ENCODE measurements at places on chromosomes 1 and 21.

DNA sequence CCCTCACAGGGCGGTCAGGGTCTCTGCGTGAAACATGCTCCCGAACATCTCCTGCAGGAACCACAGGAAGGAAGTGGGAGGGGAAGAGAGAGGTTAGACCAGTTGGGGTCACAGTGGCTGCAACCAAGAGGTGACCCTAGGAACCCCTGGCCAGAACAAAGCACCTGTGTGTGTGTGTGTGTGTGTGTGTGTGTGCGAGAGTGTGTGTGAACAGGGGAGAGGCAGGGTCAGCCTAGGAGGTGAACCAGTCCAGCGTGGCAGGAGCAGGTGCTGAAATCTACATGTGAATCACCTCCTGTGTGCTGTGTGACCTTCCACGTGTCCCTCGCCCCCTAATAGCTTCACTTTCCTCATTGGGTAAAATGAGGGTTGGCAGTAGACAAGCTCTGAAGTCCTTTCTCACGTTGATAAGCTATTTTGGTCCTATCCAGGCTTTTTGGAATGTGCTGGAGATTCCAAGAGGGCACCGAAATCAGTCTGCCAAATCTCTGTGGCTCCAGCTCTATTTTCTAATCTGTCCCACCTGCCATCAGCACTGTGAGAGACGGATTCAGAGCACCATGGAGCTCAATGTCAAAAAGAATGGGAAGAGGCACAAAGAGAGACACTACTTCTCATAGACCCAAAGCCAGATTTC lies 27.8 kb downstream of the SLC26A9 start:
- DNase-seq: no peak

- DNase-seq: no peak
Measured at GRCh38 chr1:9859281-9860014, 35.7 kb upstream of the CLSTN1 start.

DNA sequence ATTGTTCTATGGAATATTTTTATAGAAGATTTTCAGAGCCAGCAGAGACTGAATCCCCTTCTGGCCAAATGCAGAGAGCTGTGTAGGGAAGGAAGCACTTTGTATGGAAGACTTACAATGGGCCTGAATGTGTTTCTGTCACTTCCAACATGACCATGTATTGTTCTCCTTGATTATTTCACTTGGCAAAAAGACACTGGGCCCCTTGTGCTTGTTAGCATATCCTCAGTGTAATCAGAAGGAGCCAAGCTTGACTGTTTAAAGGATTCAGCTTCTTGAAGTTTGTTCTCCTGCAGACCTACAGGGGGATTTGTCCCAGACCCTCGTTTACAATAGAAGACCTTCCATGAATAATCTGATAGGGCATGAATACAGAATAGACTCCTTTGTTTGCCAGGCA lies 48.1 kb upstream of the UBE2U start:
- no peak for DNase-seq

DNA sequence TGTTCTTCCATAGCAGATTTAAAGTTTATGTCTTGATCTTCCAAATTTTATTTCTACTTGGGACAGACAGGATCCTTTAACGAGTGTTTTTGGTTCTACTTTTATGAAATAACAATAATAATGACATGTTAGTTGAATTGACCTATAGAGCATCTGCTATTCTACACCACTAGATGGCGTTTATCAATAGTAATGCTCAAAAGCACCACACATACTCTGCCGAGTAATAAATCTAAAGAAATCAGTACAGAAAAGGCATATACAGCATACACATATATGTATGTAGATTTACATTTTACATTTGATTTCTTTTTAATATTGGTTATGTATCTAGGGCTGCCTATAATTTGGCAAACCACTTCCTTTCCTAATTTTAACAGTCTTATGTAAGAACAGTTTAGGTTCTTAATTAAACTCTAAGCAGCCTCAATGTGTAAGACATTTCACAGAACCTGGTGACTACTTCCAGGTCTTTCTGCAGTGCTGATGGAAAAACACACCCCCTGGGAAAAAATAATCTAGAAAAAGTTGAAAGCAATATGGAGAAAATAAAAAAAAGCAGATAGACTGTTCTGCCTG lies 5.9 kb upstream of the SIPA1L2 start:
- peak; percentile 58 for DNase-seq

DNA sequence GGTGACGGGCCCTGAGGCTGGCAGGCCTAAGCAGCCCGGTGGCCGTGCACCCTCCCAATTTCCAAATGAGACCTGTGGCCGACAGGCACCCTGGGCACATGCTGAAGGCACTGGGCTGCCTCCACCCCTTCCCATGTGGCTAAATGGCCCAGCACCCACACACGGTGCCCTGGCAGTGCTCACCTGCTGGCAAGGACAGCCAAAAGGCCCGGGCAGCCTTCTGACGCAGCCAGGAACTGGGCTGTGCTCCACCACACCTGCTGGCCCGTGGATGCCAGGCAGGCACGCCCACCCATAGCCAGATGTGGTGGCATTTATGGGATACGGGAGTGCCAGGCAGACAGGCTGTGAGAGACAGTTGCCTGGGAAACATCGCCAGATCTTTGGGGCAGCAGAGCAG lies 4.0 kb upstream of the FAAP20 start:
- DNase-seq: no peak

DNA sequence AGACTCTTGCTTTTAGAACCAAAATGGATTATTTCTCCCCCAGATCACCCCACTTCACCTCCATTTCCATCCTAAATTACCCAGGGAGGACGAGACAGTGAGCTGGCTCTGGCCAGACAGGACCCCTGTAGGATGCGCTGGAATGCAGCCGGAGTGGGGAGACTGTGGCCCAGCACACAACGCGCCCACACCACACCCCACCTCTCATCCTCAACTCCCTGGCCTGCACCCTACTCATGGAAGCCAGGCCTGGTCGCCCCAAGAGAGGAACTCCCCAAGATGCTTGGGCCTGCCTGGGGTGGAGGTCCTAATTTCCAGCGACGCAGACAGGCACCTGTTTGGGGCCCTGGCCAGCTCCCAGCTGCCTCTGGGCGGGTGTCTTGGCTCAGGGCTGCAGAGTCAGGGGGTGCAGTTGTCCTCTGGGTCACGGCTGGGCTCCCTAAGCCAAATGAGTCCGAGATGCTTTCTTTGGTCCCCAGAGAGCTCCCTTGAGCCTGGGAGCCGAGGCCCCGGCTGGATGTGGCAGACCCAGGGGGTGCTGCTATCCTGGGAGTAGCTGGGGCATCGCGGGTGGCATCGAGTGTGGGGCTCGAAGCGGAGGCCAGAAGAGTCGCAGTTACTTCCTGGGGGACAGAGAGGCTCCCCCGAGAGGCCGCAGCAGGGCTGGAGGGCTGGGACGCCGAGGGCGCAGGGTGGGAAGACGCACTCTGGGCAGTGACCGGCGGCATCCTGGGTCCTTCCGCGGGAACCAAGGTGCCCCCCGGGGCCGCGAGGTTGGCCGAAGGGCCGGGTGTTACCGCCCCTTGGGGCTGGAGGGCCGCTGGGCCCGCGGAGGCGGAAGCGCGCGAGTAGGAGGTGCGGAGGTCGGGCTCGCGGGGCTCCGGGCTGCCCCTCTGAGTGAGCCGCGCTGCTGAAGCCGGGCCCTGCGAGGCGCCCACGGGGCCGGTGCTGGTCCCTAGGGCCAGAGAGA lies 10.4 kb downstream of the CLEC20A start:
- no peak for DNase-seq

DNA sequence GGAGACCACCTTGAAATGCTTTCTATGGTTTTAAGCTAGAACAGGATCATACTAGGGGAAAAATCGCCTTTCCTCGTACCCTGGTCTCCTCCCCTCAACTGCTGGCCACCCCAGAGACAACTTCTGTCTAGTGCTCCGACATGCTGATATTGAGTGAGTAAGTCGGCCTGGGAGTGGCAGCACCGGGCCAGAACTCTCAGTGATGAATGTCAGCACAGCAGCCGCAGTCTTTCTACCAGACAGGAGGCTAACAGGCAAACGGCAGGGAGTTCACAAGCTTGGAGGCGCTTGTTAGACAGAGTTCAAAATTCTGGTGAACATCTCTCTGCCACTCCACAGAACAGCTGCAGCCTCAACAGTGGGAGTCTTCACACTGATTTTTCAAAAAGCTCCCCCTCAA lies 716.9 kb downstream of the ADGRL2 start:
- DNase-seq: no peak
